Activated naive CD4-positive, alpha-beta T cell (primary cell): ENCODE measurements at places on chromosomes 1 and 21.

DNA sequence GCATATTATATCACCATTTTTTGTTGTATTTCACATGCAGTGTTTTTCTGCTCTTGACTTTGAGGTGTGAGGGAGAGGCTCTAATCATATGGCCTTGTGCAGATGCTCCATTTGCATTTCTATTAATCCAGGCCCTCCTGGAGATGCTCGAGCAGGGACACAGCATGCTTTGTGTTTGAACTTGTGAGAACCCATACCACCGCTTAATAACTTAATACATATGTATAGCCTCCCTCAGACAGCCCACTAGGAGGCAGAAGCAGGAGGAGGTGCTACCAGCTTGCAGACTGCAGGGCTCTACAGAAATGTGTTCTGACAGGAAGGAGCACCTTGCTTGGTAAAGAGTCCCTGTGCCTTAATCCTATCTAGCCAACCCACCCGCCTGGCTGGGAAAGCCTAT is 155.2 kb downstream of the BARHL2 start:
- DNase-seq = no peak

DNA sequence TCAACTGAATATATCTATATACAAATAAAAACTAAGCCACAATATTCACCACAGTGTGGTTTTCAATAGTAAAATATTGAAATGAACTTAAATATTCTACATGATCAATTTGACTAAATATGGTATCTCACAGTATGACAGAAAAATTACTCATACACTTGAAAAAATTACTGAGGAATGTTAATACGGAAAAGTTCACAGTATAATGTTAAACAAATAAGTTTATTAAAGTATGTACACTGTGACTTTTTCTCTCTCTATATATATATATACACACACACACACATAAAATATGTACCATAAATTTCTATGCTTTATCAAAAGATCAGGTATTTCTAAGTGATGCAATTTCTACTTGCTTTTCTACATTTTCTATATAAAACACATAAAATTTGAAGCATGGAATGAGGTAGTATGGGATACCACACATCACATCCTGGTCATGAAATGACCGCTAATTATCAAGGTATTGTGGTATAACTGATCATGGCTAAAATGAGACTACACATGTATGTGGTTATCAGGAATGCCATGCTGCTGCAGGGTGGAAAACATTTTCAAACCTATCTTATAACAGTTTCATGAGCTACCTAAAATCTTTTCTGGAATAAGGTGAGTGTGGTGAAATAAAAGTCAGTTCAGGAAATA is 102.3 kb downstream of the CDC42BPA start:
- DNase-seq = no peak

DNA sequence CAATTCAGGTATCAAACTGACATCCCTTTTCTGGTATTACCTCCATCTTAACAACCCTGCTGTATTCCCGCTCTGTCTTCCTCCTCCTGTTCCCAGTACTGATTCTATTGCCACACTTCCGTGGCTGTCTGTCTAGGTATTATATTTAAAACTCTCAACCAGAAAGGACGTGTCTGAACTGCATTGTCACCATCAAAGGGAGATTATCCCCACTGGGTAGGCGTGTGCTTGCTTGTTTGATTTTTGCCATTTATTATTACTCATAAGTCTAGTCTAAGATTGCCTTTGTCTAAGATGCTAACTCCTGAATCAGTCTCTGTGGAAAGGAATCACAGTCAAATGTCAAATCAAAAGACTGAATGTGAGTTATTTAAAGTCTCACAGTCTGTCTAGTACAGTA is 650.1 kb downstream of the KCNT2 start:
- no peak for DNase-seq

DNA sequence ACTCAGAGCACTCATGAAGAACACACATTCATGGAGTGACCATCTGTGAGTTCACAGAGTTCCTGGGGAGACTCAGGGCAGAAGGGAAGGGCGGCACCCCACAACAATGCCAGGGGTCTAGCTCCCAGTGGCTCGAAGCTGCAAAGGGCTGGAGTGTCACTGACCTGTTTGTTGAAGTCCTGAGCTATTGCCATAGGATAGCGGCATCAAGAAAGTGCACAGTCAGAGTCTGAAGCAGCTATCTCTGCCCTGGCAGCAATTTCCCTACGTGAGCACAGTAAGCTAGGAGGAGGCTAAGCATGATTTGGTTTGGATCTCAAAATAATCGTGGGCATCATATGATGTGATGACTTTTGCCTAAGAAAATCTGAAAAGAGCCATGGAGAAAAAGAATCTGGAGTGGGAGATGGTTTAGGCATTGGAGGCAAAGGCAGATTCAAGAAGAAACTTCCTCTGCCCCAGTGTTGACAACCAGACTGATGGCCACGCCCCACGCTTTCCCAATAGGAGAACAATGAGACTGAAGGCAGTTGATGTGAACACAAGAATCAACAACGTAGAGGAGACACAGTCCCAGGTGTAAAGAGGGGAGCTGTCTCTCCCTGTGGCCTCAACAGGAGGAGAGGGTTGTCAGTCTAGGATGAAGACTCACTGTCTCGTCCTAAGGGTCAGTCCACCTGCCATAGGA is 100.0 kb upstream of the SLC25A33 start:
- DNase-seq = no peak

GRCh38 chr1:232489256-232489655 is 140.7 kb downstream of the SIPA1L2 start:
- DNase-seq = no peak

- DNase-seq = no peak
These were observed 555.8 kb downstream of the PLA2G4A start for GRCh38 chr1:187384504-187384903.

DNA sequence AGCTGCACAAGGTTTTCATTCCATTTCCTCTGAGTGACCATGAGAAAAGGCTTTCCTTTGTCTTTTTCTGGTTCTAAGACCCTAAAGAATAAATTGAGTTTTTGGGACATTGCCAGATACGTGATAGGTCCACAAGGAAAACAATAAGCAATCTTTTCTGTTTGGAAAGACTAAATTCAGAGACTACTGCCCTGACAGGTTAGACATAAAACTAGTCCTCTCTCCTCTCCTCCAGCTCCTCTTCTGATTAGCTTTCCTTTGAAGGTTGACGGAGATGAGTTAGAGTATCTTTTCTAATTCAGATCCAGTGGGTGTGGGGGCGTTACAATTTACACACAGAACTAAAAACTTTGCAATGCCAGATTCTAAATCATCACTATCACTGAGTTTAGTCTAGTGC is 57.8 kb upstream of the C1orf53 start:
- DNase-seq = no peak

GRCh38 chr1:97385536-97386277 is 535.1 kb downstream of the DPYD start:
- no peak for DNase-seq

DNA sequence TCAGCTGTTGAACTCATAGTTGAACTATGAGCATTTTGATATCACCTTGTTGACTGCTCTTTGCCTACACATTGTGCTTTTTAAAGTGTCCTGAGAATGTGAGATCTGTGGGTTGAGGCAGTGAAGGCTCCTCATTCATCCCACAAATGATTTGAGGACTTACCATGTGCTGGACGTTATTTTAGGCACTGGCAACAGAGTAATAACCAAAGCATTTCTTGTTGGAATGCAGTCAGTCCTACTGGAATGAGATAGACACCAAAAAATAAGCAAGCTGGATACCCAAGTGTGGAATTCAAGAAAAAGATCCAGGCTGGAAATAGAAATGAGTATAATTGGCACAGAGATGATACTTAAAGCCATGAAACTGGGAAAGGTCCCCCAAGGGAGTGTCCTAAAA is 73.4 kb downstream of the ZP4 start:
- DNase-seq = no peak

- DNase-seq = no peak
These were observed 24.4 kb downstream of the SZRD1 start for GRCh38 chr1:16391411-16391810.

DNA sequence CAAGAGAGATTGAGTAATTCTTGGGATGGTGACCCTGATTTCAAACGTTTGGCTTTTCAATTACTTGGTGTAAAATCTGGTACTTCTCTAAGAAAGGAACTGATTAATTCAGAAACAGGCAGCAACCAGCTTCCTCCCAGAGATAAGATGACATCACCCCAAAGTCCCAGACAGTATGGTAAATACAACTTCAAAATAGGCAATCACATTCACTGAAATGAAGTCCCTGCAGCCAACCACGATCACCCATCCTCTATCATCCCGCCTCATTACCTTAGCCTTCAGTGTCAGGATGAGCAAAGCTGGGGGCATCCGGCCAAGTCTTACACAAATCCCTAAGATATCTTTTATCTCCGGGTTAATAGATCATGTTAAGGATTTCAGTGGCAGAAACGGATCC is 26.4 kb upstream of the RUNX1 start:
- no peak for DNase-seq
